ENCODE measurements at places on chromosomes 7 and 10.

- no peak for DNase-seq
Observed at GRCh38 chr10:7550013-7550412, 116.8 kb downstream of the ITIH5 start.

DNA sequence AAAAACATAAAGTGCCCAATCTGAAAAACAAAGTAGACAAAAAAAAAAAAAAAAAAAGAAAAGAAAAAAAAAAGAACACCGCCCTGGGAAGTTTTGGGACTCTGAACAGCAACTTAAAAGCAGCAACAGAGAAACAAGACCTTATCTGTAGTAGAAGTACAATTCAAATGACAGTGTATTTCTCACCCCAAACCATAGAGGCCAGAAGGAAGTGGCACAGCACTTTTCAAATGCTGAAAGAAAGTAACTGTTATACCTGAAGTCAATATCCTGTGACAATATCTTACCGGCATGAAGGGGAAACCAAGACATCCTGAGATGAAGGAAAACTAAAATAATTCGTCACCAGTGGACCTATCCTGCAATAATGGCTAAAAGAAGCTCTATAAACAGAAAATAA, 112.1 kb downstream of the DNAJC1 start:
- no peak for DNase-seq

DNA sequence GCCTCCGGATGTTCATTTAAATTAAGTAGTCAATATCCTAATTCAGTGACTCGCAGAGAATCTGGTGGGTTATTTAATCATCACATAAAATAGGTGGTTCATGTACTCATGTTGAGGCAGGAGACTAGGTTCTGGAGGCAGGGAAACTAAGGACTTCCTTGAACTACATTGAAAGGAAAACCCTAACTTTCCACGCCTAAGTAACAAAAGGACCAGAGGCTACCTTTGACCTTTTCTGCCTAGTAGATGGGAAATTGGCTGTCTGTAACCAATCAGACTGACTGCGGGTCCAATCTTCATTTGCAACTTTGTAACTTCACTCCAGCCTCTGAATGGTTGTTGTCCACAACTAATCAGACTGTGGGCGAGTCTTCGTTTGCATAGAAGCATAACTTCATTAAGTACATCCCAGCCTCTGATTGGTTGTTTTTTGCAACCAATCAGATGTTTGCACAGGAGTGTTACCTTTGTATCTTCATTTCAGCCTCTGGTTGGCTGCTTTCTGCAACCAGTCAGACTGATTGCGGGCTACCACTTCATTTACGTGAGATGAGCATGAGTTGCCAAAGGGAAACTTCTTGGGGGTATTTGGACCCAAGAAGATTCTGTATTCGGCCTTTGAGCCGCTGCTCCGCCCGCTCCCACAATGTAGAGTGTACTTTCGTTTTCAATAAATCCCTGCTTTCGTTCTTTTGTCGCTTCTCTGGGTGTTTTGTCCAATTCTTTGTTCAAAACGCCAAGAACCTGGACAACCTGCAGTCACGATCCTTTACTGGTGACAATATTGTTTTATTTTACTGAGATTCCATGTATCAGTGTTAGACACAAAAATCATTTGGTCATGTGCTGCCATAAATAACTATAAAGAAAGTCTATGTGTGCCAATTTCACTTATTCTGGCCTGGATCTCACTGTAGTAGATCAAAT, 1.7 kb upstream of the ST7 start:
- no peak for DNase-seq

- DNase-seq, result no peak
Observed at GRCh38 chr7:139118234-139118804, 8.8 kb upstream of the ZC3HAV1 start.

DNA sequence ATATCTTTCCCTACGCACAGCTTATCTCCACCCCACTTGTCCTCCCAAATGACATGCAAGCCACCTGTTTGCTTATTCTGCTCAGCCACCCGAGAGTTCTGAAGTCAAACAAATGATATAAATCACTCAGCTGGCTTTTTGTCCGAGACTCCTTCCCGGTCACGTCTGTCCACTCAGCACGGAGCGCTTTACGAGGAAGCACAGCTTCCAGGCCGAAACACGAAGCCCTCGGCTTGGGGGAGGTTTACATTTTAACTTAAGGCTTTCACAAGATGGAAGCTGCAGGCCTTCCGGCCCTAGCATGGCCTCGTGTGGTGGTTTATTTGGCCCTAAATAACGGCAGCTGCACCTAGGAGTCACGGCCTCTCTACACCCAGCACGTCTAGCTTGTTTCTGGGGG, 60.1 kb upstream of the GNA12 start:
- no peak for DNase-seq

- no peak for DNase-seq
Observed at GRCh38 chr10:65751218-65751617, 1174.6 kb upstream of the LRRTM3 start.

DNA sequence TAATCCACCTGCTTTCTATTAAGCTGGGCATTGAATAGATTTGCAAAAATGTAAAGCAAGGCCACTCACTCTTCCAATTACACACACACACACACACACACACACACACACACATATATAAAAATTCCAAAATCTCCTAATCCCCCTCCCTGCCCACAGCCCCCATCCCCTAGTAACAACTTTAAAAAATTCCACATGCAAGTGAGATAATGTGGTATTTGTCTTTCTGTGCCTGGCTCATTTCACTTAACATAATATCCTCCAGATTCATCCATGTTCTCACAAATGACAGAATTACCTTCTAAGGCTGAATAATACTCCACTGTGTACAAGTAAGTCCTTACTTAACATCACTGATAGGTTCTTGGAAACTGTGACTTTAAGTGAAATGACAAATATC, 24.2 kb downstream of the SH2D4B start:
- no peak for DNase-seq

DNA sequence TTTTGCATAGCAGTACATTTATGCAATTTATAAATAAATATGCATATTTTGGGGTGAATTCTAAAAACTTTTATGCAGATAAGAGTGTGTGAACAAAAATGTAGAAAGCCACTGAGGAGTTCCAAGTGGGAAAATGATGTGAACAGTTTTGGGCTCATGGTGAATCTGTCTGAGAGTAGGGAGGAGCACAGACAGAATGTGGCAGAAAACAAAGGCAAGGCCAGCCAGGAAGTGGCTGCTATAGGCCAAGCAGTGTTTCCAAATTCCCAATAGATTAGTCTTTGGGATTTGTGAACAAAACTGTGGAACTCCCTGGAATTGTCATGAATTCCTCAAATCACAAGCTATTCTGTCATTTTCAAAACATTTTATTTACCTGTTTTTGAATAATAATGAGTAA, 73.6 kb upstream of the AMPH start:
- no peak for DNase-seq

DNA sequence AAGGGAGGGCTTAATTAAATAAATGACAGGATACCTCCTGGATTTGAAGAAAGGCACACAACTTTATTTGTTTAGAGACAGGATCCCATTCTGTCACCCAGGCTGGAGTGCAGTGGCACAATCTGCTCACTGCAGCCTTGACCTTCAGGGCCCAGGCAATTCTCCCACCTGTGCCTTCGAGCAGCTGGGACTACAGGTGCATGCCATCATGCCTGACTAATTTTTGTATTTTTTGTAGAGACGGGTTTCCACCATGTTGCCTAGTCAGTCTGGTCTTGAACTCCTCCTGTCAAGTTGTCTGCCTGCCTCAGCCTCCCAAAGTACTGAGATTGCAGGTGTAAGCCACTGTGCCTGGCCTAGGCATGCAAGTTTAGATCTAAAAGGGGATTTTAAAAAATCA, 272.7 kb upstream of the MBL2 start:
- DNase-seq, result no peak
